ENCODE measurements at places on chromosomes 2 and 18.

GRCh38 chr2:230779607-230780006 lies 67.0 kb downstream of the CAB39 start:
- DNase-seq, result no peak

DNA sequence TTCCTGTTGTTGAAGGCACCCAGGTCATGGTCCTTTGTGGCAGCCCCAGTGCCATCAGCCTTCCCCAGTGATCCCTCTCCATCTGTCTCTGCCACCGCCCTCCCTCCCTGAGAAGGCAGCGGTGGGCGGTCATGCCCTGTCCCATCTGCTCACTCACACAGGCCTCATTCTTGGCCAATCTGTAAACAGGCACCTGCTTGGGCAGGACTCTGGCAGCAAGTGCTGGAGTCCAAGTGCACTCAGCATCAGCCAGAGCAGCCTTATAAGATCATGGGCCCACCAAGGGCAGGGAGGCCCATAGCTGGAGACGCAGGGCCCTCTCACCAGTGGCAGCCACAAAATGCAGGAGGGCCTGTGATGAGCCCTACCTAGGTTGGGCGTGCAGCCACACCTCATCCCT lies 140.9 kb downstream of the TWIST2 start:
- DNase-seq, result no peak

- DNase-seq, result no peak
Measured at GRCh38 chr2:105183555-105184323, 57.8 kb upstream of the GPR45 start.

DNA sequence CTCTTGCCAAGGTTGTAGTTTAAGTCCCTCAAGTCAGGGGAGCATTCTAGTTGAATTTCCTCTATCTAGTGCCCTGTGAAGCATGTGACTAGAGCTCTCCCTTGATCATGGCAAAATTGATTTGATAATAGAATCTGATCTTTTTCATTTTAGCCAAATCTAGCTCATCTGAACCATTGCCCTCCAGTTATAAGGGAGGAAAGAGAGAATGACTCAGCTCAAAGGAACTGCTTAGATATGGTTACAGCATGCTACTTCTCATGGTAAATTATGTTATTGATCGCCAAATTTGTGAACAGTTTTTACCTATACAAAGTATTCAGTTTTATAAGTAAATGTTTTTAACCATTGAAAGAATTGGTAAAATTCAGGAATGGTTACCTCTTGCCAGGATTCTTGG lies 100.8 kb downstream of the GPR39 start:
- DNase-seq, result peak; percentile 19

DNA sequence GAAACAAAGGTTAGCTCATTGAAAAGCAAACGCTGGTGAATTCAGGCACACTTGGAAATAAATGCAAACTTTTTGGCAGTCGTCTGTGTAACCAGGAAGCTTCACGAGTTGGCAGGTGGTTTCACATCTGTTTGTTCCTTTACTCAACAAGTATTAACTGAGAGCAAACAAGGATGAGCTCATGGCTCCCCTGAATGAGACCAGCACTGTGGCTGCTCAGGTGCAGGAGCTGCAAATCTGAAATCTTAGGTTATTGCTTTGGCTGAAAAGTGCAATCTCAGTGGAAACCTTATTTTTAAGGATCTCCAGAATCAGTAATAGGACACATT lies 46.3 kb downstream of the SH3RF3 start:
- DNase-seq, result no peak

GRCh38 chr2:219731173-219731572 lies 103.7 kb downstream of the SLC4A3 start:
- no peak for DNase-seq
